ENCODE measurements at places on chromosomes 11 and 22. TPM values are rescaled to one million over a fixed set of nuclear protein-coding genes. Genes with fewer than 3 reads are reported as not detected.

DNA sequence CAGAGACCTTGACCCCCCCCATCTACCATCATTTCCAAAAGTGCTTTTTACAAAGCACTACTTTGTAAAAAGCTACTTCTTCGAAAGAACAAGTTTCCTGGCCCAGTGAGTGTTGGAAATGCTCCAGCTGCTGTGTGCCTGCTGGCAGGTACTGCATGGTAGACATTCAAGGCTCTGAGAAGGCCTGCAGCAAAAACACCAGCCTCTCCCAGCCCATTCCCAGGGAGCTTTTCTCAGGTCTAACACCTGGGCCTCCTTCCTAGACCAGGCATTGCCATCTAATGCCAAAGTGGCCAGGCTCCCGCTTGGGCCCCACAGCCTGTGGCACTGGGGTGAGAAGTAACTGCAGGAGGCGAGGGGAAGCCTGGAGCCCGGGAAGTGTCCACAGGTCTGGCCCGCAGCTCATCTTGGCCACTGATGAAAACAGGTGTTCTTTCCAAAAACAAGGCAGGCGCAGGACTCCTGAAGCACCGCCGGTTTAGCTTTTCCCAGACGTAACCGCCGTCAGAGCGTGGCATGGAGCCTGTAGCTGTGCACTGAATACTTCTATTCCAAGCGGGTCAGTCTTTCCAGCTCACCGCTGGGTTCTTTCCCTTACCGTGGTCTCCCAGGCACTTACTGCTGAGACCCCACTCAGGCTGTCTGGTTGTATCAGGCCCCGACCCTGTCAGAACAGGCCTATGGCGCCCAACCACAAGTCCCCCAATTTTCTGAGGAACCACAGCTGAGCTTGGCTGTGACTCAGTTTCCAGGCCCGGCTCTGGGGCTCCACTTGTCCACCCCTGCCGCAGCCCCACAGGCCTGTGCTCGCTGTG is 1.2 kb upstream of the TCIRG1 start:
- DNase-seq, result no peak

DNA sequence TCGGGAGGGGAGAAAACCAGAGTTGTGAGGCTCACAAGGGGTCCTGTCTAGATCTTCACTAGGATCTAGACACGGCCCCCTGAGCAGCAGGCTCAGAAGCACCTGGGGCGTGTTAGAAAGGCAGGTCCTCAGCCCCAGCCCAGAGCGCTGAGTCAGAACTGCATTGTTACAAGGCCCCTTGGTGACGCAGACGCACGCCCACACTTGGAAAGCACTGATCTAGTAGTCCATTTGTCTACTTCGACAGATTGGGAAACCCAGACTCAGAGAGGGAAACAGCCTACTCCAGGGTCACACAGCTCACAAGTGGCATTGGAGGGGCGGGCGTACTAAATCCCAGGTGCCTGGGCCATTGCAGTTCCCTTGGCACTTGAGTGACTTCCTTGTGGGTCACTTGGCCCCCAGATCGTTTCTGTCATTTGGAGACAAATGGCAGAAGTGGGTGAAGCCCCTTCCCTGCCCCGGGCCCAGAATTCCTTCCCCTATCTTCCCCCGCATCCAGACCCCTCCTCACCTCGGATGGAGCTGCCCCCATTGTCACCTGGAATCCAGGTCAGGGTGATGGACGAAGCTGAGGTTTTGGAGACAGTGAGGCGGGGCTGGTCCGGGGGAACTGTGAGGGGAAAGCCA is 110.8 kb downstream of the CEP164 start:
- DNase-seq, result no peak

GRCh38 chr11:126680700-126681099 is 319.9 kb downstream of the KIRREL3 start:
- no peak for DNase-seq

The APOBEC3G gene
- 2.4 TPM for polyA plus RNA-seq

The TRMU gene
- 45.0 TPM for polyA plus RNA-seq

GRCh38 chr11:131470216-131470925 is 100.0 kb downstream of the NTM start:
- DNase-seq, result no peak

GRCh38 chr11:73538381-73538872 is 59.5 kb downstream of the FAM168A start:
- DNase-seq, result no peak

The MGAT3 gene
- not detected for polyA plus RNA-seq

The GLYATL1 gene
- 0.20 TPM for polyA plus RNA-seq

The MRPL23 gene
- 108 TPM for polyA plus RNA-seq

GRCh38 chr11:72864702-72865655 is 50.8 kb downstream of the ATG16L2 start:
- DNase-seq, result no peak

- DNase-seq, result no peak
Observed at GRCh38 chr11:107836851-107837250, 21.7 kb downstream of the SLC35F2 start.

- DNase-seq, result peak; percentile 74
Observed at GRCh38 chr11:35907648-35908431, 36.0 kb upstream of the LDLRAD3 start.

The OR51B5 gene
- polyA plus RNA-seq, result not detected
